Frontal cortex (tissue), 4 donors: ENCODE measurements at places on chromosomes 4 and X.

DNA sequence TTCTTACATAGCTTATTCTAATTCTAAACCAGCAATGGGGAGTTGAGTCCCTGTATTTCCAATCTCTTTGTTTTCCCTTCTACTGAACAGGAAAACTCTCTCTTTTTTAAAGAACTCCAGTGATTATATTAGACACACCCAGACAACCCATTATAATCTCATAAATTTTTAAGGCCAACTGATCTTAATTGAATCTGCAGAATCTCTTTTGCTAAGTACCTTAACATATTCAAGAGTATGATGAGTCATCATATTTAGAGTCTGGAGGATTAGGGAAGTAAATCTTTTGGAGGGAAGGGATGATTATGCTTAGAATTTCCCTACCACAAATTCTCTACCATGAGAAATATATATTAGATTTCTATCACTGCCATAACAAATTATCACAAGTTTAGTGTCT is 705.1 kb downstream of the CENPC start:
- DNase-seq, result no peak

GRCh38 chr4:182531555-182532162 is 288.5 kb downstream of the TENM3 start:
- no peak for DNase-seq

DNA sequence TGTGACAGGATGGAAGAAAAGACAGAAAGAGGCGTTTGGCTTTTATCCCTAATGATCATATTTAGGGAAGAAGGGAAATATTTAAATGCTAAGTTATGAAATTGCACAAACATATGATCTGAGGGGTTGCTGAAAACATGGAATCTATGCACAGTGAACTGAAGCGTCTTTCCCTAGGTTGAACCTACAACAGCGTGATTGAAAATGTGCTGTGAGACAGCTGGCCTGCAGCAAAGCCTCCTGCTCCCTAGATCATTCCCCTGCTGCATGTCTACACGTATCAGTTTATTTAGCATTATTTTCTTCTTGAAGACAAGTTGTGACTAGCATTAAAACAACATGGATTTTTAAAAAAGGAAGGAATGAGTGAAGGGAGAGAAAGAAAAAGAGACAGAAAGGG is 272.5 kb upstream of the TRAM1L1 start:
- no peak for DNase-seq

DNA sequence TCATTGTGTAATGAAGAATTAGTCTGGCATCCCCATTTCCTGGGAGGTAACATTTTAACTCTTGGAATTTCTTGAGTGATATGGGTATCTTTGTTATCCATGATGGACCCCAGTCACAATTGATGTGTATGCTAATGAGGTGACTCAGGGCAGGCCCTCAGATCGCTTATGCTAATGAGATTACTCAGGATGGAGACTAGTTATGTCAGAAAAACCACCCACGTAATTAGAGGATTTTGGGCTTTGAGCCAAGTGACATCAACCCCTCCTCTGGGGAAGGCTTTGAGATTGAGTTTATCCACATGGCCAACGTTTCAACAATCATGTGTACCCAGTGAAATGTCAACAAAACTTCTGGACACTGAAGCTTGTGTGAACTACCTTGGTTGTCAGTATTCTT is 772.7 kb downstream of the STPG2 start:
- no peak for DNase-seq

- no peak for DNase-seq
These were observed 234.6 kb downstream of the SLC7A11 start for GRCh38 chr4:138007572-138007971.

- no peak for DNase-seq
These were observed 19.4 kb downstream of the CLDN22 start for GRCh38 chr4:183300655-183301054.

DNA sequence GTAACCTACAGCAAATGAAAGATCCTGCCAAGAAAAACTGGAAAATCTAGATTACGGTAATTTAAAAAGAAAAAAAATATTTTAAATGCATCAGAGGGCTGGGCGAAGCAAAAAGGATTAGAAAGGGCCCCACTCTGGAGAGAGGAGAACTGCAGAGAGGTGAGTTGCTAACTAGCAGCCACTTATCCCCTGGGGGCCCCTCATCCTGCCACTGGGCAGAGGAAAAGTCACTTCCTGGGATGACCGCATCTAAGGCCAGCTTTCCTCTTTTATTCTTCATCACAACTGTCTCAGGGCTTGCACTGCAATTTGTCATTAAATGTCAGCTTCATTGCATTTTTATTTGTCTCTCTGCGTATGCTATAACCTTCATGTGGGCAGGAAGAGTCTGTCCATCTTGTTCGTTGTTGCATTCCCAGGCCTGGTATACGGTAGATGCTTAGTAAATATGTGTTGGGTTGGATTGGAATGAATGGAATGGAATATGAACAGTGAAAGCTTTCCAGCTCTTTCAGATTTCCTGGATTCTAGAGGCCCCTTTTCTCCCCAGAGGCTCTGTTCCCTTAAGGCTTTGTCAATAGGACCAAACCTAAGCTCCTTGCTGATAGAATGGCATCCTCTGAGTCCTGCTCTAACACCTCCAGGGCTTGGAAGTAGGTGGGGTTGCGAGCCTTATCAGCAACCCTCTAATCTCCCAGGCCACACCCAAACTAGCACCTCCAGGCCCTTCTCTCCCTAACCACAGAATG is 58.9 kb downstream of the TLR10 start:
- DNase-seq, result no peak

GRCh38 chrX:5431823-5432222 is 796.8 kb downstream of the NLGN4X start:
- DNase-seq, result no peak

- DNase-seq, result no peak
These were observed 248.2 kb downstream of the PARM1 start for GRCh38 chr4:75180790-75181776.

DNA sequence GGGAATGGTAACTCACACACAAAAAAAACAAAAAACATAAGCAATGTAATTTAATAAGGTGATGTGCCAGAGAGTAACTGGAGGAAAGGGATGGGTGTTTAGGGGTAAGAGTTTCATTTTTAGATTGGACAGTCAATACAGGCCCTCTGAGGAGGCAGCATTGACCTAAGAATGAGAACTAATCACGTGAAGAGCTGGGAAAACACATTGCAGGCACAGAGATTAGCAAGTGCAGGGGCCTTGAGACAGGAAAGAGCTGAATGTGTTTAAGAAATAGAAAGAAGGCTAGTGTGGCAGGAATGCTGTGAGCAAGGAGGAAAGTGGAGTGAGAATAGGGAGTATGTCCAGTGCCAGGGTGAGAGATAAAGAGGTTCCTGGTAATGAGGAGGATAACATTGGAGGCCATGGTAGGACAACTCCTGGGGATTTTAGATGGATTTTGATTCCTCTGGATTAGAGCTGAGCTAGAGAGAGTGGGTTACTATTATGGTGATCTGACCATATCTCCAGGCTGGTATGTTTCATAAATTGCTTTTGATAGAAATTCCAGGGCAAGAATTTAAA is 17.6 kb downstream of the PDLIM5 start:
- no peak for DNase-seq

DNA sequence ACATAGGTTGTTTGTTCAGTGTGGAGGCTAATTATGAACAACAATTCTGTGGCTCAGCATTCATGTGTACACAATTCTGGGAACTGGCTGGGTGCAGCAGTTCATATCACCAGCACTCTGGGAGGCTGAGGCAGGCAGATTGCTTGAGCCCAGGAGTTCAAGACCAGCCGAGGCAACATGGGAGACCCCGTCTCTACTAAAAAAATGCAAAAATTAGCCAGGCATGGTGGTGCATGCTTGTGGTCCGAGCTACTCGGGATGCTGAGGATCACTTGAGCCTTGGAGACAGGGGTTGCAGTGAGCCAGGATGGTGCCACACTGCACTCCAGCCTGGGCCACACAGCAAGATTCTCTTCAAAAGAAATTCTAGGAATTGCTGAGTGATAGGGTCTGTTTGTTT is 4.5 kb upstream of the PPP2R2C start:
- no peak for DNase-seq

DNA sequence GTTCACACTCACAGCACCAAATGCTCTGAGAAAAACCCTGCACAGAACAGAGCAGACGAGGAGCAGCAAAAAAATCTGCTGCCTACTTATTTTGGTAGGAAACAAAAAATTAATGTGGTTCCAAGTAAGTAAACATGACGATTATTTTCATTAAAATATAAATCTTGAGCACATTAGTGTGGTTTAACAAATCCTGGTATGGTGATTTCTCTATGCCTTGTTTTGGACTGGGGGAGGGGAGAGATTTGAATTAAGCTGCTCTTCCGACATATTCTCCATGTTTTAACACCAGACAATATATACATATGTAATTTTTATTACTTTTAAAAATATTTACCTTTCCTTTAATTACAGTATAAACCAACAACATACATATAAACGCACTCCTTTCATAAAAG is 1.8 kb downstream of the CAMK2D start:
- no peak for DNase-seq

DNA sequence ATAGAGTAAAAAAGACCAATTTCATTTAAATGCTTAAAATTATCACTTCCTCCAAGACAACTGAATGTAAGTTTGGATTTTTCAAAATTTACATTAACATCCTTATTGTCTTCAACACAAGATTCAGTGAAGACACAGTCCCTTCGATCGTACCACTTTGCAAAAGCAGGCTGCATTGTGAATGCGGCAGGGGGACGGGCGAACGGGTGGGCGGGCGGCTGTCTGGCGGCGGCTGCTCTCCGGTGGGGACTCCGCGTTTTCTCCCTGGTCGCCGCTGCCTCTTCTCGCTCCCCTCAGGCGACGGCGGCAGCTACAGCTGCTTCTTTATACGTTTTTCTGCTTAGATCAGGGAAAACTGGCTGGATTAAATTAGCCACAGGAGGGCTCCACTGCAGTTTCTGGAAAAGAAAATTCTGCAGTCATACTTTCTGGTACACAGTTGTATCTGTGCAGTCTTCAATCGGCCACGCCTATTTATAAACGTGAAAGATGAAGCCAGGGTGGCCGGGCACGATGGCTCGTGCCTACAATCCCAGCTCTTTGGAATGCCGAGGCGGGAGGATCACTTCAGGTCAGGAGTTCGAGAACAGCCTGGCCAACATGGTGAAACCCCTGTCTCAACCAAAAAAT is 33.9 kb upstream of the HPF1 start:
- no peak for DNase-seq

DNA sequence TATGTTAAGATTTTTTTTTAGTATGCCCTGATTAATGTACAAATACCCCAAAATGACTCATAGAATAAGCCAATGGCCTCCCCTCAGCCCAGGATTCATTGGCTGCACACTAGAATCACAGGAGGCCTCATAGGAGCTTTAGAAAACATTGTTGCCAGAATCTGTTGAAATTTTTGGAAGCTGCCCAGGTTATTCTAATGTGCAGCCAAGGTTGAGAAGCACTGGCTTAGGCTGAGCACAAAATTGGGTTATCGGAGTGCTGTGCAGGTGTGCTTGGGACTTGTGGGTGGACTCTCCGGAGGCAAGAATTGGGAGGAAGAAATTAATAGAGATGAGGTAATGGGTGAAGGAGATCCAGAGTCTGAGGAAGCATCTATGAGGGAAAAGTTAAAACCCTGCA is 41.3 kb upstream of the VCX start:
- DNase-seq, result no peak

- DNase-seq, result no peak
These were observed 234.1 kb upstream of the NR3C2 start for GRCh38 chr4:148676344-148676743.

DNA sequence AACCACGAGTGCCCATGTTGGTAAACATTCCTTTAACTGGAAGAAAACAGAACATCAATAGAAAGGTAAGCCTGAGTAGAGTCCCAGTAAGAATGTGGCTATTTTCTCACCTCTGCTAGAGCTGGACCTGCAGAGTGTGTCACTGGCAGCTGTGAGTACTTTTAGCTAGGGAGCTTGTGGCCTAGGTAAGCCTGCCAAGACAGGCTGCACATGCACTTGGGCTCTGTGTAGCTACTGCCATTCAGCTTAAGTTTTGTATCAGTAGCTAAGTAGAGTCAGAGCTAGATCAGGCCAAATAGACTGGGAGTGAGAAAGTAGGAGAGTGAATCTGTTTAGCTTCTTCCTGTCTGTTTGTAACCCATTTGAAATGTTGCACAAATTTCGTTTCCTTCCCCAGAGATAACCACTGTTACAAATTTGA is 35.3 kb downstream of the RBPJ start:
- no peak for DNase-seq

DNA sequence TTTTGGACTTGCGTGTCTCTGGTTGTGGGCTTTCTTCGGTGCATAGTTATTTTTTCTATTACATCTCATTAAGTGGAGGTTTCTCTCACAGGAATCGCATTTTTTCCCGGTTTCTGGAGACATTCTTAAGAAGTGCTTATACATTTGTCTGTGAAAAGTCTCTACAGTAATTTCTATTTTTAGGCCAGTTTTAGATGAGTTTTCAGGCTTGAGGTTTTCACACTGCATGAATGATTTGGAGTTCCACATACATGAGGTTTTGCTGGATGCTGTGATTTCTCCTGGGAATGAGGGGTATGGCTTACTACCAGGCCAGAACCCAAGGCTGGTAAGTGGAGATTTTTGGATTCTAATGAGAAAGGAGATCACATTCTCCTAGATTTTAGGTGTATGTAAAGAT is 422.6 kb upstream of the SLIT2 start:
- no peak for DNase-seq

DNA sequence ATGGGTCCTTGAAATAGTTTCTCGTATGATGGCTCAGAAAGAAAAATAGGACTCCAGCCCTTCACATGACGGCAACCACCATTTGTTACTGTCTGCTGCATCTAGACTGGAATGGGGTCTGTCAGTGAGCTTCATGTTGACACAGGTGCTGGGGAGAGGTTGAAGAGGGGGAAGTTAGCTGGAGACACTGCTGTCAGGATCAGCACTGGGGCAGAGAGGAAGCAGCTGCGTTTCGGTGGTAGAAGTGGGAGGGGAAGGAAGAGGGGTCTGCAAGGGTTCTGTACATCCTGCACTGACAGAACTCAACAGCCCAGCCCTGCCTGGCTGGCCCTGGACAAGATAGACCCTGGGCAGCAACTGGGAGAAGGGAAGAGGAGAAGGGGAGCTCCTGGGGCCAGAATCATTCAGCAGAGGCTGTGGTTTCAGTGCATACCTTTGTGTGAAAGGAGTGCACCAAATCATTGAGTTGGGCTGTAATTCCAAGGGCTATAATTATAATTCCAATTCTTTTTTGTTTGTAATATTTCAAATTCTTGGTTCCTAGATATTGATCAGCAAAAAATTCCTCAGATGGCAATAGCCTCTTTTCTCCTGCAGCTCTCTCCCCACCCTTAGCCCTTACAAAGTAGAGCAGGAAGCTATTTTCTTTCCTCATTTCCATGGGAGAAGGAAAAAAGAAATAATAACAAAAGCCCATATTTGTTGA is 119.4 kb upstream of the C1GALT1C1 start:
- DNase-seq, result no peak
